MM.1S (cell line): ENCODE measurements at places on chromosomes 6 and 20.

- no peak for DNase-seq
Observed at GRCh38 chr6:135063926-135064325, 9.3 kb upstream of the HBS1L start.

DNA sequence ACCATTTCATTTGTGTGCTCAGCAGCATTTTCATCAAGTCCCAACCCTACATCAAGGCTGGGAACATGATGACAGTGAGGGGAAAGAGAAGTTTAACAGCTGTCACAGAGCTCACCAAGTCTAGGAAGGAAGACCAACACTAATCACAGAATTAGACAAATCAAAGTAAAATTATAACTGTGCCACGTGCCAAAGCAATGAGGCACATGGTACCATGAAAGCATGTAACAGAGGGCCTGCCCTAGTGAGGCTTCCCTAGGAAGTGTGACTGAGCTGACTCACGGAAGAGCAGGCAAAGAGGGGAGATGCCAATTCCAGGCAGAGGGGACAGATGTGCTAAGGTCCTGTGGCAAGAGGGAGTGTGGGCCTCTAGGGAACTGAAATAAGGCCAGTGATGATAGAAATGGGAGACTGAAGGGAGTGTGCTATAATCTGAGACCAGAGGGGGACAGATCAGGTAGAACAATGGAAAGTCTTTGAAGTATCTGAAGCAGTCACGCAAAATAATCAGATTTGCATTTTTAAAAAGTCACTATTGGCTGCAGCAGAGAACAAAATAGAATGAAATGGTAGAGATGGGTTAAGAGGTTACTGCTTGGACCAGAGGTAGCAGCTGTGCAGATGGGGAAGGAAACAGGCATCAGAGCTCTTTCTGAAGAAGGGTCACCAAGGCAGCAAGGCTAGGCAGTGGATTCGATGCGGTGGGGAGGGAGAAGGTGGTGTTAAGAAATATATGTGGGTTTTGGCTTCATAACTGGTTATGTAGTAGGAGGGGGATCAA is 86.8 kb downstream of the GPR6 start:
- DNase-seq: no peak

DNA sequence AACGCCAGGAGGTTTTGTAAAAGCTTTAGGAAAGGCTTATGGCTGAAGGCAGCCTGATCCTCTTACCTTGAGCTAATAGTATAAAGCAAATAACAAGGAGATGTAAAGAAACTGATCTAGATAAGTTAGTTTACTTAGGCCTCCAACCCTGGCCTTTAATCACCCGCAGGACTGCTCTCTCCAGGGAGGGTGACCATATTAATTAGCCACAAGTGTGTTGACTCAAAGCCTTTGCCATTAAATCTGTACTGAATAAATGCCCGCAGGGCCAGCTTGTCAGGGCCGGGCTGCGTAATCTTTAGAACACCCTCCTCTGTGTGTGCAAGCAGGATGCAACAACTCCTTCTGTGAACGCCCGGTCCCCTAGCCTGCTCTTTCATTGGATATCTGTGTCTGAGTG is 6.1 kb upstream of the PRSS16 start:
- DNase-seq: no peak

DNA sequence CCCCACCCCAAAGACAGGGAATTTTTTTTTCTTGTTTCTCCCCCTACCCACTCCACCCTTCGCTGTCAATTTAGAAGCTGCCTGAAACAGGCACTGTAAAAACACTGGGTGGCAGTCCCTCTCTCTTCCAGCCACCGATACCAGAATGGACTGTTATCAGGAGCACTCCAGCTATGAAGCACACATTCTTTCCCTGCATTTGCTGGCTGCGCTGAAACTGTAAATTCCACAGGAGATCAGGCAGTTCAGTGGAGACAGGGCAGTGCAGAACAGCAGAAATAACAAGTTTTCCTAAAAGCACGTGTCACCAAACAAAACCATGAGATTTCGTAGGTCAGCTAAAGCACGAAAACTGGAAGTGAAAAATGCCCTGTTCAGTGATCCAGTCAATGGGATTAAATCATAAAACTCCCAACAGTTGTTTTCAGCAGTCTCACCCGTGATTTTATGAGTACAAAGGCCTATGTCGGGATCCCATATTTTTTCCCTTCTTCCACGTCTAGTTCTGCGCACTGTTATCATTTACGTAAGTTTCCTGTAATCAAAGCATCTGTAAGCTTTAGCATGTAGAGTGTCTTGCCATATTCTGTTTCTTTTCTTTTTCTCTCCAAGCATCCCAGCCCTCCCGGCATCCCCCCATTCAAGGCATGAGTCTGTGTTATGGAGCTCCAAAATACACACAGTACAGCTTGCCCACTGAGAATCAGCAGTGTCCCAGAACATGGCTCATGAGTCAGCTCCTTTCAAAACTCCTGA is 359.9 kb upstream of the EPHA7 start:
- DNase-seq: no peak

GRCh38 chr6:46234156-46234556 is 63.4 kb upstream of the ENPP5 start:
- DNase-seq: no peak

DNA sequence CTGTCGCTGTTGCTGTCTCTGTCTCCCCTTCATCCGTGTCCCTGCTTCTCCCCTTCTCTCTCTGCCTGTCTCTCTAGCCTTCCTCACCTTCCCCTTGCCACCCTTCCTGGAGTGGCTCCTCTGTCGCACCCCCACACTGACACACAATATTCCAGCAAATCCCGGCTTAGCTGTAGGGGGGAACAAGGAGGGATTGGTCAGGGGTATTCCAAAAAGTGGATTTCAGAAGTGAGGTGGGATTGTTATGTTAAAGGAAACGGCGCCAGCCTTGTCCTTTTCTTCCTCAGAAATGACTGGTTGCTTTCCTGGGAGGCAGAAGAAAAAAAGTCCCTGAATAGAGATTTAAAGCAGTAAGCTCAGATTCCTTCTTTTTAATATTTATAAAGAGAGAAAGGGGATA is 76.3 kb upstream of the SIRPA start:
- no peak for DNase-seq

DNA sequence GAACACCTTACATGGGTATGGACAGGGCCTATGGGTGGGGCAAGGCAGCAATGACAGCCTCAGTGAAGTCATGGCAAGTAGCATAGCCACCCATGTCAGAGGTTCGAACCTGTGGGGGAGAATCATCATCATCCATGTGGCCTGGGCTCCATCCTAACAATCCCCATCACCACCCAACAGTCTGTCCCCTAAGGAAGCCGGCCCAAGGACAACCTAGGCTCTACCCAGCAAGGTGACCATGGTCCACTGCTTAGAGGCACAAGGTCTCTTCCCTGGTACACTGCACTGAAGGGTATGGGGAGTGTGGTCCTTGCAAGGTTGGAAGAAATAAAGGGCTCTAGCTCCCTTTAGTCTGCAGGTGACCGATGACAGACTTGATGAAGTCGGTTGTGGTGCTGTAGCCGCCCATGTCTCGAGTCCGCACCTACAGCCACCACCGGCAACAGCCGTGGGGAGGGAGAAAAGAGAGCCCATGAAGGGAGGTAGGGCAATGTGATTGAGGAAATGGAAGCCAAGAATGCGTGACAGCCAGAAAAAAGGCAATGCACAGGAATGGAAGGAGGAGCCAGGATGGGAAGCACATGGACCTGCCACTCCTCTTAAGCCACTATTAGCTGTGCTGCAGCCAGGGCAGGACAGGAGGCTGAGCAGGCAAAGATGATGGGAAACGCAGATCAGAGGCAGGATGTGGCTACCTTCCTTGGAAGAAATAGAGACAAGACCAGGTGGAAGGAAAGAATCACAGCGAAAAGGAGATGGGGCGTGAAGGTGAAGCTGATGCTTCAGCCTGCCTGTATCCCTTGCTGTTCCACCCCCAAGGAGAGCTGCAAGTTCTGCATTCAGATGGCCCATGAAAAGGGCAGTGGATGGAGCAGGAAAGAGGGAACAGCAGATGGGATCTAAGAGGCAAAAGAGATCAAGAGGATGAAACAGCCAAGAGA is 5.3 kb downstream of the IDH3B start:
- DNase-seq: no peak

DNA sequence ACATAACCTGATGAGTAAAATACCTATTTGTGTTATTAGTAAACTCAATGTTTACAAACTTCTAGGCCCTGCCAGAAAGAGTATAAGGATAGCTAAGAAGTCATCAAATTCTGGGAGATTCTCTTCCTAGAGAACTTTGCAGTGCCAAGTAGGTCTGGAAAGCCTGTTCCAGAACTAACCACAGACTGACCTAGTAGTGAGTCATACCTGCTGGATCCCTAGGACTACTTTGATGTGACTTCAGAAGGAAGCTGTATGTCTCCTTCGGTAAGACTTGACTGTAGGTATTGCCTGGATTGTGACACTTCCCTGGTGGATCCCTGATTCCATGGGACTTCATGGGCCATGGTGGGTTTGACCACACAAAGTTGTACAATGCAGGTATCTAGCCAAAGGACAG is 131.7 kb downstream of the DNAH8 start:
- DNase-seq: no peak

DNA sequence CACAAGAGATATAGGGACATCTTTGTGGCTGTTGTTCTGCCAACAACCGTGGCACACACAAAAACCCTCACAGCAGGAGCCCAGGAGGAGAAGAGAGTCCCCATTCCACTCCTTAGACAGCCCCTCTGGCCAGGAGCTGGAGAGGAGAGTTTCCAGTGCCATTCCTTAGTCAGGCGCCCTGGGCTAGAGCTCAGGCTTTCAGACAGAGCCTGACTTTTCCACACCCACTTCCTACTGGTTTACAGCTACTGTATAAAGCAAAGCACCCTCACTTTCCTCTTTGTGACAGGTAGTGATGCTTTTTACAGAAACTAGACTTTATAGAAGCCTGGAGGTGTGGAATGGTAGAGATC is 145.9 kb downstream of the SYCP2 start:
- no peak for DNase-seq
